ENCODE measurements at places on chromosomes 12 and 14.

DNA sequence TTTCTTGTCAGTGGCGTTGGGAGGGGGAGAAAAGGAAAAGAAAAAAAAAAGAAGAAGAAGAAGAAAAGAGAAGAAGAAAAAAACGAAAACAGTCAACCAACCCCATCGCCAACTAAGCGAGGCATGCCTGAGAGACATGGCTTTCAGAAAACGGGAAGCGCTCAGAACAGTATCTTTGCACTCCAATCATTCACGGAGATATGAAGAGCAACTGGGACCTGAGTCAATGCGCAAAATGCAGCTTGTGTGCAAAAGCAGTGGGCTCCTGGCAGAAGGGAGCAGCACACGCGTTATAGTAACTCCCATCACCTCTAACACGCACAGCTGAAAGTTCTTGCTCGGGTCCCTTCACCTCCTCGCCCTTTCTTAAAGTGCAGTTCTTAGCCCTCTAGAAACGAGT is 1.9 kb downstream of the ASCL1 start:
- no peak for DNase-seq

- no peak for DNase-seq
Measured at GRCh38 chr12:92140896-92141536, 4.6 kb downstream of the BTG1 start.

DNA sequence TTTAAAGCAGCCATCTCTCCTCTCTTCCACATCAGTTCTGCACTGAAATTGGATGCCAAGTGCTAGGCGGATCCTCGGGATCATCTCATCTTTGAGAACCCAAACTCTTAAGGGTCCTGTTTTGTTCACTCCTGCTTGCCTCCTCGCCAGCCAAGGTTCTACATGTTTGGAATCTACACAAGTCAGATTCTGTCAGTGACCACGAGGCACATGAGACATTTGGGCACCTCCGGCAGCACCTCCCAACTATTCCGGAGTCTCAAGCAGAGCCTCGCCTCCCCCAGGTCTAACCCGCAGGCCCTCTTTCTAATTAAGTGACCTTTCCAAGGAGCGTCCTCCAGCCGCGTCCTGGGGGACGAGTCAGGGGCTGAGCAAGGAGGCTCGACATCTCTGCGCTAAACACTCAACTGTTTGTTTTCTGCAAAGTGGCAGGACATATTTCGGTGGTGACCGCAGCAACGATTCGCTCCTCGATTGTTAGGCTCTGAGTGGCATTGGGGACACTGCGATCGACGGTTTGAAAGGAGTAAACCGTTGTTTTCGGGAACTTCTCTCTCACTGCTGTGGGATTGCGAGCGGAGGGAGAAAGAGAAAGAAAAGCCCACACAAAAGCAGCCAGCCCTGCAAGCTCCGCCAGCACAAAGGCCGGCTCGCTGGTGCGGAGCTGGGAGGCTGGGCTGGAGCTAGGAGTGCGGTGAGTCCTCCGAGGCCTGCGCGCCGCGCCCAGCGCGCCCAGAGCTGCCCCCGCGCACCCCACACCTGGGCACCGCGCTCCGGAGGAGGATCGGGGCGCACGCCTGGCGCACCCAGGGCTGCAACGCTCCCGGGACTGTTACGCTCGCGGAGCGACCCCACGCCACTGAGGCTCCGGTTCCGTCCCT is 640 bp downstream of the ARMH4 start:
- DNase-seq: peak; percentile 4

GRCh38 chr12:12877781-12878455 is 13.4 kb upstream of the GPRC5A start:
- no peak for DNase-seq

DNA sequence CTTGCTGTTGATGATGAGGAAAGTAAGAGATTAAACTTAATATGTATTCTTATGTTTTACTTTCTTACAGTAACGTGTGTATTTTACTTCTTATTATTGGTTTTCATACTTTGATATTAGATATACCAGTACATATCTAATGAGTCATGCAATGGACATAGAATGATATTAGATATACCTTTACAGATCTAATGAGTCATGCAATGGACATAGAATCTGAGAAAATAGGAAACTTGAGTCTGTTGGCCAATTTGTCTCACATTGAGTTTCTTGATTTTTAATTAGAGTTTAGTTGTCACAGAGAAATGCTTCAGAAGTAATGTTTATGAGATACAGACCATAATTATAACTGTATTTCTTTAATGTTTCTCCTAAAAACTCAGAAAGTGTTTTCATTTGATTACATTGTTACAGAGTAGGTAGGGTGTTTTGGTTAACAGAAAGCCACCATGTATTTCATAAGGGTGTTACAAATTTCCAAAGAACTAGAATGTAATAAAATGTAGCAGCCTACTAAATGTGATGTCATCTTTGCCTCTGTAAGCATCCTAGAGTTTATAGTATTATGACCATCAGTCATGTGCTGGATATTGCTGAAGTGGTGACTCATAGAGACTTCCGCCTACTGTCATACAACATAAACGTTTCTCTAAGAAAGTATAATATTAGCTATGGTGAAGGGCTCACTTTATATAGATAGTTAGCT is 3.0 kb downstream of the GAS2L3 start:
- no peak for DNase-seq

DNA sequence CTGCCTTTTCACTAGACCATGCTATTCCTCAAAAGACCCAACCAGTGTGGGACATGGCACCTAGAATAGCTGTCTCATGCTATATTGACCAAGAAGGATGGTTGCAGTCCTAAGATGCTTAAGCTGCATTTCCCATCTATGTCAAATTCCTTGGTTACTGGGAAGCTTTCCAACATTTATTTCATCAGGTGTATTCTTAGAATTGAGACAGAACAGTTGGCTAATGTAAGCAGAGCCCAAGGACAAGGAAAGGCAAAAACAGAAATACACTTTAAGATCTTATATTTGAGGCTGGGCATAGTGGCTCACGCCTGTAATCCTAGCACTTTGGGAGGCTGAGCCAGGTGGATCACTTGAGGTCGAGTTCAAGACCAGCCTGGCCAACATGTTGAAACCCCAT is 24.7 kb downstream of the ARG2 start:
- DNase-seq: no peak

GRCh38 chr12:115611477-115611876 is 666.0 kb downstream of the MED13L start:
- DNase-seq: no peak

- DNase-seq: no peak
Measured at GRCh38 chr12:64782191-64782876, 23.1 kb upstream of the GNS start.

DNA sequence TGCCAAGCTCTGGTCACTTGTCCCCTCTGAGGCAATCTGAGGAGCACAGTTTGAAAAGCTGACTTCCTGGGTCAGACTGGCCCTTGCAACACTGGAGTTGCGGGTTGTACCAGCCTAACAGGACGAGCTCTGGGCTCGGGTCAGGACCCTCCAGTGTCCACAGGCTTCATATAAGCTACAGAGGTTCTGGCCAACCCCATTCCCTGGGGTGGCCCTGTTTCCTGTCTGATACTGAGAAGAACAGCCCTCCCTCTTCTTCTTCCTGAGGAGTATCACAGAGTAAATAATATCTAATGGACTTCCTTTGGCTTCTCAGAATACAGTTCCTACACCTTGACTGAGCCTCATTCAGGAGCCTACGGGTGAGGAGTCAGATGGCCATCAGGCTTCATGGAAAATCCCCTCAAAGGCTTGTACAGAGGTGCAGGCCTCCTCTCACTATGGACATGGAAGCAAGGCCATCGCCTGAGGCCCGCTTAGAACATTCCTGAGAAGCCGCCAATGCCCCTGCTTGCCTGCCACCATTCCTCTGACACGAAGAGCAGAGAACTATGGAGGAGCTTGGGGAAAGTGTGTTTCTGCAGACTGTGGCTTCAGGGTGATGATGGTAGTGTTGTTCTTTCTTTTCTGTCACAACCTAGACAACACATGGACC is 28.5 kb upstream of the ANO2 start:
- no peak for DNase-seq

GRCh38 chr14:39441805-39442204 is 9.6 kb upstream of the FBXO33 start:
- no peak for DNase-seq

DNA sequence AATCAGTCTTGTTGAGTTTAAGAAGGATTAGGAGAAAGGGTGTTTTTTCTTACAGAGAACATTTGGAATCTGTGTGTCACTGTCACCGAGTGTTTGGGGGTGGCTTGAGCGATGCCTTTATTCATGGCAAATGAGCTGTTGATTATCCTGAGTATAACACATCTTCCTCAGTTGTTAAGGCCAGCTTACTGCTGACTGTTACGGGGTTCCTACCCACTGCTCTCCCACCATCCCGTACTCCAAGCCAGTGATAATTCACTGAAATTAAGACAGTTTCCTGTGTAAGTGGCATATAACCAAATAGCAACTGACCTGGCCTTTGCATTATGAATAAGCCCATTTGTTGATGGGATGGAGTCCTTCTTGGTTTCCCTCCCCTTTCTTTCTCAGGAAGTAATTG is 9.5 kb downstream of the ESRRB start:
- no peak for DNase-seq

GRCh38 chr14:104119119-104119487 is 19.3 kb upstream of the KIF26A start:
- DNase-seq: no peak

DNA sequence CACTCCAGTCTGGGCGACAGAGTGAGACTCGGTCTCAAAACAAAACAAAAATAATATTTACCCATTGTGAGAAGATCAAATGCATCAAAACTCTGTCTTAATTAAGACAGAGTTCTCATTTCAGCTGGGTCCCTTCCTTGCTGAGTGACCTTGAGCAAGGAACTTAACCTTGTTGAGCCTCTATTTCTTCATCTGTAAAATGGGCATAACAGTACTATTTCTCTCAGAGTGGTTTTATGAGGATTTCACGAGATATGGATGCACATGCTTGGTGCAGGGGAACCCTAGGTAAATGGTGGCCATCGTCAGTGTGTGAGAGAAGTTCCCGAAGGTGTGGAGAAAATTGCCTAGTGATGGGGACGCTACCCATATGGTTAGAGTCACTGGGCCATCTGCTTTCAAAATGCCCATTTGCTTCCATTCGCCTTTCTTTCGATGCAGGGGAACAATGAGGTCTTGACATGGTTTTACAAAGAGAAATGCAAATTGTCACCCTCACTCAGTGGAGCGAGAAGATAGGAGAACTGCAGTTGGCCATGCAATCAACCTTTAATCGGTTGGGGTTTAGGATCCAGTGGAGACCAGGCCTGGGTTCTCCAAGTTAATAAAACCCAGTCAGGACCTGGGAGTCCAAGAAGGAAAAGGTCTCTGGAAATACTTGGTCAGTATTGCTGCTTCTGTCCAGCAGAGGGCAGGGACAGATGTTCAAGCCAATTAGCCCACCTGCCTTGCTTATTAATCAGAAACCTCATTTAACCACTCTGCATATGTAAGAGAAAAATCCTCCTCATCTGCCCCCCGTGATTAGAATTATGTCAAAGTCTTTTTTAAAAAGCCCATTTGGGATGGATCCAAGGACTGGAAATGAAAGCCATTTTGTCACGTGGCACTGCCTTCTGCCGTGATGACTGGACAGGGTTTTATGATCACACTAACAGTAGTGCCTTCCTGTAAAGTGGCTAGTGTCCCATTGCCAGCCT is 37.2 kb downstream of the CFAP251 start:
- DNase-seq: no peak

DNA sequence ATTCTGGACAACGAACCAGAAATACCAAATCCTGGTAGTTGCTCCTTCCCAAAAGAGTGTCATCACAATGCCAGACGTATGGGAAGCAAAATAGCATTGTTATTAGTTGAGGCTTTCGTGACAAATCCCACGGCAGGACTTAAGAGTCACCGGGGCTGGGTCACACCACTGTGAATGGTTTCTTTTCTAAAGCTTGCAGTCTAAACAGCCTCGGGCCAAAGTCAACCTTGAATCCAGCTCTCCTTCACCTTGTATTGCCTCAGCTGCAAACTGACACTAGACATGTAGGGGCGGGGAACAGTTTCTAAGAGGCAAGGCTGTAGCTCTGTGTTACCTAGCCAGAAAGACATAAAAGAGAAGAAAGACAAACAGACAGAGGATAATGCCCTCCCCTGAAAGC is 734.8 kb downstream of the MED13L start:
- no peak for DNase-seq

DNA sequence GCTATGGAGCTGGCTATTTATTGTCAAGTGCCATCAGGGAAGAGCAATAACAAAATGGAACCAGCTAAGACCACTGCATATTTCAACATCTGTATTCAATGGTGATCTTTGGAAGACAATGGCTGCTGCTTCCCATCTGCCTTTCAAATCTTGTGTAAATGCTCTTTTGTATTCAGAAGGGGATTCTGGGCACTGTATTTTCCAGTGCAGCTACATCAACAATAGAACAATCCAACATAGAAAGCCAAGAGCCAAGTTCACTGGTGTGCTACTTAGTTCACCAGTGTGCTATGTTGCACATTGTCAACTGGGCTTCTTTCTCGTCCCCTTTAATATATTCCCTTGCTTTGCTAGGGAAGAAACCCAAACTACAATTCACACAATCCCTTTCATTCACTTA is 128.8 kb upstream of the OR4E1 start:
- DNase-seq: no peak

GRCh38 chr14:51733147-51733546 is 81.4 kb downstream of the FRMD6 start:
- DNase-seq: no peak

DNA sequence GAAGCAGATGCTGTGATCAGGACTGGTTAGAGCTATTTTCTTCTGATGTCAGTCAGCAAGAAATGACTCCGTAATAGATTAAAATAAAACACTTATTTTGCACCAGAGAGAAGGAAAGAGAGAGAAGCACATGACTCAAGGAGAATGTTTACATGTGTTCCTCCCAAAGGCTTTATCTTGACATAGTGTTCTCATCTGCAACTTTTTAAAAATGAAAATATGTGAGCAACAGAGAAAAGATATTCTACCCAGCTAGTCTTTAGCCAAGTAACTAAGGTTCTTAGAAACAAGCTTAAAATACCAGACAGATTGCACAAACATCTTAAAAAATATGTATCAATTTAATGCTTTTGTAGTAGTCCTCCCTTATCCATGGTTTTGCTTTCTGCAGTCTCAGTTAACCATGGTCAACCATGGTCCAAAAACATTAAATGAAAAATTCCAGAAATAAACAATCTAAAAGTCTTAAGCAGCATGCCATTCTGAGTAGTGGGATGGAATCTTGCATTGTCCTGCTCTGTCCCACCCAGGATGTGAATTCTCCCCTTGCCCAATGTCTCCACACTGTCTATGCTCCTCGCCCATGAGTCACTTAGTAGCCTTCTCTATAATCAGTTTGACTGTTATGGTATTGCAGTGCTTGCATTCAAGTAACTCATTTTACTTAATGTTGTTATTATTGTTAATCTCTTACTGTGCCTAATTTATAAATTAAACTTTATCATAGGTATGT is 9.9 kb downstream of the SERPINA10 start:
- no peak for DNase-seq

GRCh38 chr12:110254971-110255540 is 26.0 kb upstream of the ATP2A2 start:
- no peak for DNase-seq

Measured in stimulated activated CD4-positive, alpha-beta T cell treated with anti-CD3 and anti-CD28 coated beads, Interleukin-1b, Interleukin-23, amount 100 ng/mL, for 4 hours (primary cell).